ENCODE measurements at places on chromosomes 12 and 14.

GRCh38 chr14:103763730-103764488 is 48.3 kb downstream of the ZFYVE21 start:
- peak; percentile 18 for DNase-seq

DNA sequence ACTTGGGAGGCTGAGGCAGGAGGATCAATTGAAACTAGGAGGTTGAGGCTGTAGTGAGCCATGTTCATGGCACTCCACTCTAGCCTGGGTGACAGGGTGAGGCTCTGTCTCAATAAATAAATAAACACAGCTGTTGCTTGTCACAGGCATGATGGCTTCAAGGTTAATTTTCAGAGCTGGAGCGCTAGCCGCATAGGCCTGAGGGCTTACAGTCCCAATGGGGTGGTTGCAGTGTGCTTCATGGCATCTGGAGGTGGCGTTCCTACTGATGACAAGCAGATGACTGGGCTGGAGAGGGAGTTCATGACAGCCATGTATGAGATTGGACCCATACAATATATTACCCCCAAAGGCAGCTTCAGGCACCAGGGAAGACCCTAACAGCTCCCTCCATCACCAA is 1.6 kb upstream of the FMNL3 start:
- DNase-seq: no peak

DNA sequence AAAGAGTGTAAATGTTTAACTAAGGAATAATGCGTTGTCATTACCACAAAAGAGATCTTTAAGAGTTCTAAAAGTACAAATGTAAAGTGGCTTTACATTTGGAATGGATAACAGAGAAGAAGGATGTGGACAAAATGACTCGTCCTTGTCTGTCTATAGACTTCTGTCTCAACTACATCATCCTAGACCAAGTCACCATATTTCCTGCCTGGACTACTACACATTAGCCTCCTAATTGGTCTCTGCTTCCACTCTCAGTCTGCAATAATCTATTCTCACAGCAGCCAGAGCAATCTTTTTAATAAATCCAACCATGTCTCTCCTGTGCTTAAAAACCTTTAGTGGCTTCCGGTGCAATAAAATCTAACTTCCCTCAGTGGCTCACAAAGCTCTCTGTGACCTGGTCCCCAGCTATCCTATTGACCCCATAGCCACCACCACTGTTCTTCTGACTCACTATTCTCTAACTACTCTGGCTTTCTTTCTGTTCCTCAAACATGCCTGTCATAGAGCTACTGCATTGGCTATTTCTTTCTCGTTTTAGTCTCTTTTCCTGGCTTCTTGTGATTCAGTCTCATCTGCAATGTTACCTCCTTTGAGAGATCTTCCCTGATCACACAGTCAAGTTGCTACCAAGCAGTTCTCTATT is 91.1 kb downstream of the MYF5 start:
- no peak for DNase-seq

- peak; percentile 43 for DNase-seq
These were observed 347.9 kb downstream of the BCAT1 start for GRCh38 chr12:24600996-24601395.

- DNase-seq: no peak
These were observed 414.8 kb upstream of the LMO3 start for GRCh38 chr12:17020765-17021164.

- DNase-seq: peak; percentile 59
These were observed 146.3 kb downstream of the PDE3A start for GRCh38 chr12:20514598-20514997.

- no peak for DNase-seq
These were observed 8.0 kb downstream of the RAN start for GRCh38 chr12:130879781-130880389.

DNA sequence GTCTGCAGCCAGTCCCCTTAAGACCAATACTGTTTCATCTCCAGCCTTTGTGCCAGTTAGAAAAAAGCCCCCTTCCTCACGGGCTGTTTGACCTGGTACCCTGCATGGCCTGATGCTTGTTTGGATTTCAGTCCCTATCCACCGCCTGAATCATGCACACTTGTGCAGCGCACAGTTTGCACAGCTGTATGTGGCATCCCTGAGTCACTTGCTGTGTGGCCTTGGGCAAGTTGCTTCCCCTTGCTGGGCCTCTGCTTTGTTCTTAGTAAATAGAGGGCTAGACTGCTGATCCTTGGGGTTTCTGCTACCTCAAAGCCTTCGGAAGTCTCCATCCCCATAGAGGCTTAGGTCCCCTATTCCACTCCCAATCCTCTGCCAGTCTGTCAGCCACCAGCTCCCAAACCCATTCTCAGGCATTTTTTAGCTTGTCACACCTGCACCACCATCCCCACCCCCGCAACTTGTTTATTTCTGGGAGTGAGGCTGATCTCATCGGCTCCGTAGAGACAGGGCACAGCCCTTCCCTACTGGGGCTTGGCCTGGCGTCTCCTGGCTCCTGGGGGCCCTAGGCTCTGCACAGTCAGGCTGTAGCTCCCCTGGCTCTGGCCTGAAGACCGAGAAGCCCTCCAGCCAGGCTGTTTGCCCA is 8.8 kb downstream of the KRT80 start:
- DNase-seq: no peak

DNA sequence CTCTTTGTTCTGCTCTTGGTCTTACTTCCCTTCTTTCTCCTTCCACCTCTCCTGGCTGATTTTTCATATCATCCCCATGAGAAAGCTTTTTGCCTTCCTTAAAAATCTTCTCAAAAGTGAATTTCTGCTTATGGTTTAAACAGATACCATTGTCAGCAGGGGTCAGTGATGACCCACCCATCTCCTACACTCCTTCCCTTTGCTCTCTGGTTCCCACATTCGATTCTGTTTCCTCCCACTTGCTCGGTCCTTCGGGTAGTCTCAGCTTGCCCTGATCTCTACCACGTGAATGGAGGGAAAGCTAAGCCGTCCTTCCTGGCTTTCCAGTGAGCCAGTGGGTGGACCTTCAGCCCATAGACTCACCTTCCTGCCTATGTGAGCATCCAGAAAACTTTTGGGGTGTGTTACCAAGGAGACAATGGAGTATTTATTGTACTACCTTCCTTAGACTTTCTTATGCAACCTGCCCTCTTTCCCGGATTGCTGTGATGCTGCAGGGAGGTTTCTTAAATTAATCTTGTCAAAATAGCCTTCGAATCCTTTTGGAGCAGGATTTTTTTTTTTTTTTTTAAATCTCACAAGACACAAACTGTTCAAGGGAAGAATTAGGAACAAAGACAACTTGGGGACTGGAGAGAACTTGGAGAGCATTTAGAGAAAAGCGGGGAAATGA is 306.3 kb downstream of the CACNA1C start:
- no peak for DNase-seq

DNA sequence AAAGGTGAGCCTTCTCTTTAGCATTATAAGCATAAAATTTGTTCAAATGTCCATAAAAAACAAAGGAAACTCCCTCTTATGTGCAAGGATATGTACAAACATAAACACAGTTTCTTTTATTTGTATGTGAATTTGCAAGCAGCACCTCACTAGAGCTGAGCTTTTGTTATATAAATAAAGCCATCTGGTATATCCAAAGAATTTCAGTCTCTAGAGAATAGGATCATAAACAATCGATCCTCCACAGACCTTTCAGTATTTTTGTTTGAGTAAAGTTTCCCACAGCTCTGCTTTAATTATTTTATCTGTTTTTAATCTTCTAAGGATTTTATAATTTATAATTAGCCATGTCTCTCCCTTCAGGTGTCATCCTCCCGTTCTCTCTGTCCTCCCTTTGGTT is 89.2 kb downstream of the OTOGL start:
- DNase-seq: no peak

DNA sequence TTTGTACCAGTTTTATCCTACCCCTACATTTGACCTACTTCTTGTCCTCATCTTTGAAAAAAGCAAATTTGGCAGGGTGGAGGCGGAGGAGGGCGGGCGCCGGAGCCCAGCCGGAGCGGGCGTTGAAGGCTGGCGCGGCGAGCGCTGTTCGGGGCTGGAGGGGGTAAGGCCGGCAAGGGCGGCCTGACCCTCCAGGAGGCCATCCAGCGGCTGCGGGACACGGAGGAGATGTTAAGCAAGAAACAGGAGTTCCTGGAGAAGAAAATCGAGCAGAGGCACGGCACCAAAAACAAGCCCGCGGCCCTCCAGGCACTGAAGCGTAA is 27.2 kb downstream of the FBXO34 start:
- no peak for DNase-seq

DNA sequence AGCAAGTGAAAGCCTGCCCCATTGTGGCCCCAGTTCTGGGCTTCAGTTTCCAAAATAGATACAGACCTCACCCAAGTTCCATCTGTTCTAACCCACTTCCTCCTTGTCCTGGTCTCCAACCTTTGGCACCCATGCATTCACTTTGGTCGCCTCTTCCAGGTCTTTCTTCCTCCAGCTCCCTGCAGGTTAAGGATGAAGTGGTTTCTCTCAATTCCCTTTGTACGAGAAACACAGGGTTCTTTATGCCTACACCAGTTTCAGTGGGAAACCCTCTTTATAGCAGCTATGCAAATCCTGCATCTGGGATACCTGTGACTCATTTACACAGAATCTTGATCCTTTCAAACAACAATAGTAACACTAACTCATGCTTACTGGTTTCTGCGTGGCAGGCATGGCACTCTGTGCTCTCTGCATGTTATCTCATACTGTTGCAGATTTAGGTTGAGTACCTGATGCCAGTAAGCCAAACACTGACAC is 110.6 kb upstream of the AMIGO2 start:
- peak; percentile 15 for DNase-seq

DNA sequence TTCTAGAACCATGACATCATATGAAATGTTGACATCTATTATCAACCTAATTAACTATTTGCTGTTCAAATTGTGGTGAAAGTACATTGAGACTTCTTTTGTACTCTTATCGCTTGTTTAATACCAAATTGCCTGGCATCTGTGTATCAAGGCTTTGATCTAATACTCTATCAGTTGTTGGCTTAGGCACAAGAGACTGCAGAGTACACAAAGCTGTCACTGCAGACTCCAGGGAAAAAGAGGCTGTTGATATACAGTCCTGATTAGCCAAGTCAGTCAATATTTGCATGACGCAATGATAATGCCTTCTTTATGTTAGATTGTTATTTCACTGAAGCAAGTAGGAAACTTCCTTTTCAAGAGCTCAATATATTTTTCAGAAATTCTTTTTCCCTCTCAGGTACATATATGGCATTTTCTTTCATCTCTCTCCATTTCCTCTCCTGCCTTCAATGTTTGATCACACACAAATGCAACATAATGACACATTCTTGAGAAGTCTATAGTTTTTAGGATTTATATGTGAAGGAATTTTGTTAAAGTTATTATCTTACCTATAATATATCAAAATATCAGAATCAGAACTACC is 32.3 kb upstream of the PTCSC3 start:
- DNase-seq: no peak

Measured in adipocyte (in vitro differentiated cells).